Stimulated activated CD8-positive, alpha-beta memory T cell treated with anti-CD3 and anti-CD28 coated beads, Interleukin-2, amount 100 ng/mL, for 1 hour (primary cell): ENCODE measurements at places on chromosomes 12 and 14.

DNA sequence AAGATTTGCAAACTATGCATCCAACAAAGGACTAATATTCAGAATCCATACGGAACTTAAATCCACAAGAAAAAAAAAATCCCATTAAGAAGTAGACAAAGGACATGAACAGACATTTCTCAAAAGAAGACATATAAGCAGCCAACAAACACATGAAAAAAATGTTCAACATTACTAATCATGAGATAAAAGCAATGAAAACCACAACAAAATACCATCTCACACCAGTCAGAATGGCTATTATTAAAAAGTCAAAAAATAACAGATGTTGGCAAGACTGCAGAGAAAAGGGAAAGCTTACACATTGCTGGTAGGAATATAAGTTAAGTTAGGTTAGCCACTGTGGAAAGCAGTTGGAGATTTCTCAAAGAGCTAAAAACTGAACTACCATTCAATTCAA lies 16.2 kb downstream of the CDK17 start:
- DNase-seq, result no peak

DNA sequence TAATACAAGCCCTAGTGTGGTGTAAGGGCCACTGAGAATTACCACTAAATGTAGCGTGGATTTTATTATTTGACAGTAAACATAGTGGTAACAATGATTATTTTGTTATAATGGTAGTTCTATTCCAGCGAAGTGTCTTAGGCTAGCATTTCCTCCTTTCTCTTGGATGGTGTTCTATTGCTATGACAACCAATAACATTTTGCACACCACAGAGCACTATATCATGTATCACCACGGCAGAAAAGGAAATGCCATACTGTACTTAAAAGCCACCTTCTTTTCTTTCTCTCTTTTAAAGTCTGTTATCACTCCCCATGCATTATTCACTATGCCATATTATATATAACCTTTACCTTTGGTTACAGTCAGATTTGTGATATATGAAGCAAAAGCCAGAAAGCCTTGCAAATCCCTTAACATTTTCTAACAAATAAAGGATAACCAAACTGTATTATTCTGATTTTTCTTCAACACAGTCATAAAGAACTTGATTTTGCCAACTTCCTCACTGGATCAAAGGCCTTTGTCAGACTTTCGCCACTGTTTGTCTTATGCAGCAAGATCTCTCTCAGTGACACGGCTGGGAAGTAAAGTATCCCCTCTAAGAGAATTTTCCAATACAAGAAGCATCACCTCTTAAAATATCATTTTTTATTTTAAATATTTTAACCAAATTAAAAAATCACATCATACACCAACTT lies 195.8 kb downstream of the FOXN3 start:
- no peak for DNase-seq

DNA sequence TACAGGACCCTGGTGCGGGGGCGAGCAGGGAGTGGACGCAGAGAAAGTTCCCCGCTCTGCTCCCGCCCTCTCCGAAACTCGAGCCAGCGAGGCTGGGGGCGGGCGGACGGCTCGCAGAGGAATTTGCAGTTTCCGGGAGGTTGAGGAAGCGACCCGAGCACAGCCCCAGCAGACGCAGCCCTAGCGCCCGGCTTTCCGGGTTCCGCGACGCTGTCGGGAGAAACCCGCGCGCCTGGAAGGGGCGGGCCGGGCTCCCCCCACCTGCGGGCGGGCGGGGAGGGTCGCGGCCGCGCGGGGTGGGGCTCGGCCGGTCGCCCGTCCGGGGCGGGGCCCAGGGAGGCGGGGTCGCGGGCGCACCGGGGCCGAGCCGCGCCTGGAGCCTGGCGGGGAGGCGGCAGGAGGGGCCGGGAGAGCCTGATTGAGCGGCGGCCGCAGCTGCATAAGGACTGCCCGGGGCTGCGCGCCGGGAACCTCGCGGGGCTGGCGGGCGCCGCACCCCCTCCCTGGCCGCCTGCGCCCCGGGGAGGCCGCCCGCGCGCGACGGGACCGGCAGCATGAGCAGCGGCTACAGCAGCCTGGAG lies at the start of gene RASSF3:
Gene RASSF3 (plus strand): TSS at position 417 of the 581 bp plus-strand sequence. CDS start 138 bp downstream, at position 555.
- DNase-seq, result peak; percentile 54

GRCh38 chr14:103391048-103391447 lies 5.8 kb downstream of the MARK3 start:
- DNase-seq, result peak; percentile 8

GRCh38 chr14:101852785-101853184 lies 91.3 kb downstream of the PPP2R5C start:
- DNase-seq, result no peak

DNA sequence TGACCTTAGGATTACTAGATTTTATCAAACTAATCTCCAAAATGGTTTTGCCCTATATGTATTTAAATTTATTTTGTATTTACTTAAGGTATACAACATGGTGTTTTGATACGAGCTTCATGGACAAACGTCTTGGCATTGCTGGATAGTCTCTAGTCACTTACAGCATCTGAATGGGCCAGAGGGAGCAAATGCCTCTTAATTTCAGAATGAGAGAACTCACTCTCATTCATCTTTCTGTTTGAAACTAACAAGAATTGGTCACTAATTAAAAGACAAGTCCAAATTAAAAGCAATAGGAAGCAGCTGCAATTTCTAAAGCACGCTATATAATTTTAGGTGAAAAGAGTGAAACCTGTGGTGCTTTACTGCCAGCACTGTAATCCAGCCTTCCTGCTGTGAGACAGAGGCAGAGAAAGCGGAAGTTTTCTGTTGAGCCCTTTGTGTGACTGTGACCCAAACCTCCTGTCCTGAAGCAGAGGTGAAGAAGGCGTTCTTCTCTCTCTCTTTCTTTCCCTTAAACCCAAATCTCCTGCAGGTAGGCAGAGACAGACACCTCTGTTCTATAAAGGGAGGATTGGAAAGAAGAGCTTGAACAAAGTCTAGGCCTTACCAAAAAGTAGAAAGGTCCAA lies 184.6 kb upstream of the NAV3 start:
- DNase-seq, result no peak

DNA sequence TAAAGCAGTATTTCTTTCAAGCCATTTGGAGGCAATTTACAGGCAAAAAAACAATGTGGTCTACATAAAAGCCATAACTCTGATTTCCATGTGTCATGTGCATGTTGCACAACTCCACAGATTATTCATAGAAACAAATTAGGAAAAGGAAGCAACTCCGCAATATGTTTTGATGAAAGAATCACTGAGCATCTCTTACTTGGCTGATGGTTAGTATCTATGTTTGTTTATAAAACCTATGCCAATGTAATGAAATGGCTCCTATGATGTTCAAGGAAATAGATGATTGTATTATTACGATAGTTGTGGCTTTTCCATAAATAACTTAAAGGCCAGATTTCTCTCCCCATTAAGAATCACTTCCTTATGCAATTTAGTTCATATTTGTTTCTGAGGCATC lies 373.7 kb downstream of the CCDC91 start:
- no peak for DNase-seq
